ENCODE measurements at places on chromosomes 2 and 18.

- no peak for DNase-seq
Observed at GRCh38 chr18:47492691-47493090, 241.2 kb upstream of the SKOR2 start.

DNA sequence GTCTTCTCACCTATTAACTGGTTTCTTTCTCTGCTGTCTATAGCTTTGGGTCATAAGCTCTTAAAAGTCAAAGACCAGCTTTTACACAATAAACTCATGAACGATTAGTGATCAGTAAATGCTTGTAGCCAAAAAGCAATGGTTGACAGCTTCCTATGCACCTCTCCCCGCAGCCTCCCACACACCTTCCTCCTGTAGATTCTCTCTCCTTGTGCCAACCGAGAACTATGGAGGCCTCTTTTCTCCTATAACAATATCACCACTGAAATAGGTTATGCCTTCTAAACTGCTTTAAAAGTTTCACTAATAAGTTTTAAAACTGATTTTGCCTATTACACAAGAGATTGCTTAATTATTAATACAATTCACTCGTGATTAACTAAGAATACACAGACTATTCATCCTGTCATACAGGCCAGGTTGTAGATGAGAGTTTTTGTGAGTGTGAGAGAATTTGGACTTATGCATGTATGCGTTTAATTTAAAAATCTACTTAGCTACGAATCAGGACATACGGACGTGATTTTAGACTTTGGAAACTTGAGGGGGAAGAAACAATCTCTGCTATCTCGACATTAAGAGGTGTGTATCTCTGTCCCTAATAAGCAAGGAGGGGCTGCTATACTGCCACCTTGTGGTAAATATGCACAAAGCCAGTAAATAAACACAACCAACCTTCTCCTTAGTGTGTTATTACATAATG is 229.1 kb upstream of the RBBP8 start:
- DNase-seq: peak; percentile 30

DNA sequence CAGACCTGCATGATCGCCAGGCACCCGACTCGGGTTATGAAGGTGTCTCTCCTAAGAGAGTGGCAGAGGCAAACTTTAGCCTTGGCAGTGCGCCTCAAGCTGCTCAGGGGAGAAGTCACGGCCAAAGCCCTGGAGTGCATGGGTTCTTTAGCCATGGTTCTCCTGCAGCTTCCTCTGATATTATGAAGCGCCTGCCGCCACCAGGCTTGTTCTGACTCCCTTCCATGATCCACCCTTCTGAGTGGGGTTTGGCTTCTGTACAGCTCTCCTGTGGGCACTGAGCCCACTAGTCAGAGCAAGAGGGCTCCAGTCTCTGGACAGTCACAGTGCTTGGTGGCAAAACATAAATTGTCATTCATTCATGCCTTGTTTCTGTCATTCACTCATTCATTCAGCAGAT is 25.9 kb upstream of the TMBIM1 start:
- no peak for DNase-seq

GRCh38 chr18:44411976-44412375 is 268.7 kb upstream of the SETBP1 start:
- no peak for DNase-seq

GRCh38 chr2:173239644-173240043 is 115.0 kb upstream of the CDCA7 start:
- DNase-seq: no peak

GRCh38 chr18:5286525-5286924 is 9.0 kb downstream of the ZBTB14 start:
- DNase-seq: no peak
